ENCODE measurements at places on chromosomes 1 and 21. TPM values are rescaled to one million over a fixed set of nuclear protein-coding genes. Genes with fewer than 3 reads are reported as not detected.
A peak's percentile ranks its signal among the peaks of the same experiment; 100 is the strongest.

Gene PANK4
- 79.0 TPM for total RNA-seq

GRCh38 chr1:107357376-107357775, 216.5 kb downstream of the NTNG1 start:
- no peak for DNase-seq

Gene KCNJ9
- total RNA-seq: not detected

- DNase-seq: peak; percentile 31
These were observed 10.1 kb upstream of the SLAMF9 start for GRCh38 chr1:159964144-159964543.

Gene NTMT2
- not detected for total RNA-seq

- DNase-seq: no peak
These were observed 10.4 kb downstream of the LGALS8 start for GRCh38 chr1:236534151-236534651.

GRCh38 chr1:41711581-41711980, 207.1 kb downstream of the HIVEP3 start:
- DNase-seq: no peak

GRCh38 chr1:163772246-163772645, 450.5 kb downstream of the NUF2 start:
- no peak for DNase-seq

GRCh38 chr1:224734261-224734935, 118.3 kb downstream of the CNIH3 start:
- peak; percentile 81 for DNase-seq

DNA sequence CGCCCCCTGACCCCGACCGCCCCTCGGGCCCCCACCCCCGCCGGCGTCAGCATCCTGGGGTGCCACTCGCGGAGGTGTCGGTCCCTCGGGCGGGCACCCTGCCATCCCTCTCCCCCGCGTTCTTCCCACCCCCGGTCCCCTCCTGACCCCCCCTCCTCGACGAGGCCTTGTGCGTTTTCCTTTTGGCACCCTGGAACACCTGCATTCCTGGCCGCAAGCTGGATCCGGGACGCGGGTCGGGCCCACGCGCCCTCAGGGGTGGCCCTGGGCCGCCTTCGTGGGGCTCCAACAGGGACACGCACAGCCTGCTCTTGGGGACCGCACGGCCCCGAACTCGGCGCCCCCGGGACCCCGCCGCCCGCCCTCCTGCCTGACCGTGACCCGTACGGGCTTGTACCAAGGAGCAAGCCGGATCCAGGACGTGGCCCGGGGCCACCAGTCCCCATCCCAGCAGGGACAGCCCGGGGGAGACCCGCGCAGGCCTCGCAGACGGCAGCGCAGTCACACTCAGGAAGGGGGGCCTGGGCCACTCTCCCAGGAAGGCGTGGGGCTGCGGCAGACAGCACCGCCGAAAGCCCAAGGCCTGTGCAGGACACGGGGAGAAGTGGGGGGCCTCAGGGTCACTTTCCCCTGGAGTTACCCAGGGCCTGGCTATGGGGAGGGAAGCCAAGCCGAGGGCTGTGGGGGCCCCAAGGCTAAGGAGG, 579 bp upstream of the SLC19A1 start:
- peak; percentile 87 for DNase-seq

DNA sequence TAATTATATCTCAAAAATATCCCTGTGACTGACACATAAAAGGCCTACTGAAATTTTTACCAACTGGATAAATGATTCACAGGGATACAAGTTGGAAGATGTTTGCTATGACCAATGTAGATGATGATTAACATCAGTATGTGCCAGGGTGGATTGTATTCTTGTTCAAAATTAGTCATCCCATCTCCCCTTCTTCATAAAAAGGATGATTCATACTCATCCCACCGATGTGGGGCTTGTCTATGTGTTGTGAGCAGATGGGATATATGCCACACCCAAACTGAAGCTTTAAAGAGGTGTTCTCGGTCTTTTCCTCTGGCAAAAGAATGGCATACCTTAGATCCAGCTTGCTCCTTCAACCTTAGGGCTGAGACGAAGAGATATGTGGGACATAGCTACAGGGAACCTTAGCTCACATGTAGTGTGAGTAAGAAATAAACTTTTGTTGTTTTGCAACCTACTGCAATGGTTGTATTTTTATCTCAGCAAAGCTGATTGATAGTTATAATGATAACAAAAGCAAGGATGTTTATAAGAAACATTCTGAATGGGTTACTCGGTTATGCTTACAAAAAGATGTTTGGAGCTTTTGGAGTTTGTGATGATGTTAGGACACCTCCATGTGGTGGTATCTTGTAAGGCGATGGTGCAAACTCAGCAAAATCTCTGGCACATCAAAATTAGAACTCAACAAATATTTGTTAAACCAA, 29.4 kb downstream of the SPATA17 start:
- peak; percentile 13 for DNase-seq

GRCh38 chr1:175287849-175288248, 95.3 kb upstream of the KIAA0040 start:
- DNase-seq: no peak

Gene SPRR3
- total RNA-seq: not detected

Gene ZNF695
- 15.3 TPM for total RNA-seq

DNA sequence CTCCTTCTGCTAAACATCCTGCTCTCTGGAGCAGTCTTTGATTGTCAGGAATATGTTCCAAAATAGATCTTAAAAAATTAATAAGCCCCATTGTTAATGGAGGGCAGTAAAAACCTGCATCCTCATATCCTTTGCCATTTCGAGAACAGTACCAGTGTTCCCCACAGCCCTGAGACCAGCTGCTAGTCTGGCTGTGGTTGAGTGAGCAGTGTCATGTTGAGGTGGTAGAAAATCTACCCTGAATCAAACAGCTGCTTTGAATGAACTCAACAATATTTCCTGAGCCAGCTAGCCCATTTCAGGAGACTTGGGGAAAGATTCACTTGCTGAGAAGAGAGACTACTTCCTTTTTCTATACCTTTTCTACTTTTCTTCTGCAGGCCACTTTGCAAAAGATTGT, 24.4 kb downstream of the FABP3 start:
- no peak for DNase-seq

DNA sequence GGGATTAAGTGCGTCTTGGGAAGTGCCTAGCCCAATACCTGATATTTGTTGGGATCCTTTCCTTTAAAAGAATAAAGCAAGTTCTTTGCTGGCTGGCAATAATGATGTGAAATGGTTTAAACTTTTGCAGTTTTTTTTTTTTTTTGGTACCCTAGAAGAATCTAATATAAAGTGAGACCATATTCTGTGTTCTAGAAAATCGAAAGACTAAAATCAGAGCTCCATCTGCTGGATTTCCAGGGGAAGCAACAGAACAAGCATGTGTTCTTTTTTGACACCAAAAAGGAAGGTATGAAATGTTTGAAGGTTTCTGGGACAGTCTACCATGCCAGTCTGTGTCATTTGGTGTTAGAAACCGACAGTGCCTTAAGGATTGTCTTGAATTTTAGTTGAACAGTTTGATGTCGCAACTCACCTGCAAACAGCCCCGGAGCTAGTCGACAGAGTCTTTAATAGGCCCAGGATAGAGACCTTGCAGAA, 6.4 kb downstream of the UTP11 start:
- DNase-seq: peak; percentile 54

GRCh38 chr1:86370601-86371022, 25.5 kb downstream of the ODF2L start:
- DNase-seq: no peak

Gene C1orf87
- not detected for total RNA-seq

- no peak for DNase-seq
These were observed 1317.0 kb downstream of the MRPL39 start for GRCh38 chr21:24290151-24290833.

DNA sequence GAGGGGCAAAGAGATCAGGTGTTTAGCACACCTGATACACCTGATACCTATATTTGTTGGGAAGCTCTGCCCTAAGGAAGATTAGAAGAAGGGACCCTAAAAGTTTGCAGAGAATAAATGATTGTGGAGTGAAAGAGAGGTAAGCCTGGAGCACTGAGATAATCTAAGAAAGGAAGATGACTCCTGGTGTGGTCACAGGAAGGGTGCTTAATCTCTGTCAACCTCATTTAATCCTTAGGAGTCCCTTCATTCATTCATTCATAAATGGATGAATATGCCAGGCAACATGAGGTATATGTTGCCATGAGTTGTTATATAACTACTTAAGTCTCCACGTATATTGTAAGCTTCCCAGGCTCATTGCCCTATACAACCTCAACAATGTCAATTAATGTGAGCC, 16.2 kb upstream of the MNDA start:
- no peak for DNase-seq

DNA sequence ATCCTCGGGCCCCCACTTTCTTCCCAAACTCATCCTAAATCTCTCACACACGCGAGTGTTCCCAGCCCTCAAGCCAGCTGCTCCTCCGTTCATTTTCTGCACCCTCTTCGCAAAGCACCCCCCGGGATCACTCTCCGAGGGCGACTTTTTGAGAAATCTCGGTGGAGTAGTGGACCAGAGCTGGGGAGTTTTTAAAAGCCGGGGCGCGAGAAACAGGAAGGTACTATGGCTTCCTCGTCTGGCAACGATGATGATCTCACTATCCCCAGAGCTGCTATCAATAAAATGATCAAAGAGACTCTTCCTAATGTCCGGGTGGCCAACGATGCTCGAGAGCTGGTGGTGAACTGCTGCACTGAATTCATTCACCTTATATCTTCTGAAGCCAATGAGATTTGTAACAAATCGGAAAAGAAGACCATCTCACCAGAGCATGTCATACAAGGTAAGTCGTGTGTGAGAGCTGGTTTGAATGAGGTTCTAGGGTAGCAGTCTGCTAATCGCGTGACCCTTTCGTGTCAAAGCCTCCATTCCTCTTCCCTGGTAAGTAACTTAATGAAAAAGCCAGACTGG, 800 bp downstream of the DR1 start:
- peak; percentile 10 for DNase-seq

GRCh38 chr1:167455786-167456446, 62.4 kb downstream of the CD247 start:
- peak; percentile 76 for DNase-seq

Gene DENND2C
- total RNA-seq: 1.7 TPM

Gene FCER1G
- total RNA-seq: 0.35 TPM

Gene DDAH1
- total RNA-seq: 33.3 TPM
